Erythroblast (primary cell): ENCODE measurements at places on chromosomes 12 and 14.

DNA sequence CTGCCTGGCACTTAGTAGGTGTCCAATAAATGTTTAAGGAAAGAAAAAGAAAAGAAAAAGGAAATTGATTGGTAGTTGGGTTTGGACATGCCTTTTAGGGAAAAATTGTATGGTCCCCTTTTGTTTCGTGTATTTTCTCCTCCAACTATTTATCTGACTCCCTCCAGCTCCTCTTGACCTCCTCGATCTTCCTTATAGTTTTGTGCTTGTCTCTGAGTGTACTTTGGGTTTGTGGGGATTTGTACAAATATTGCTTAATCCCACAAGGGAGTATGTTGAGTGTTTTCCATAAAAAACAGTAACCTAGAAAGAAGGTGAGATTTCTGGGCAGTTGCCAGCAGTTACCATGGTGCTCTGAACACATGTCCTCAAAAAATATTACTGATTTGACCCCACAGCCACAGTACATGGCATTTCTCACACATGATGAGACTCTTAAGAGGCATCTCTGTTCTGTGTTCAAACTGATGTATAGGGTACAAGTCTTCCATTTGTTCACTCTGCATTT is 15.7 kb downstream of the PLEKHG7 start:
- DNase-seq: no peak

DNA sequence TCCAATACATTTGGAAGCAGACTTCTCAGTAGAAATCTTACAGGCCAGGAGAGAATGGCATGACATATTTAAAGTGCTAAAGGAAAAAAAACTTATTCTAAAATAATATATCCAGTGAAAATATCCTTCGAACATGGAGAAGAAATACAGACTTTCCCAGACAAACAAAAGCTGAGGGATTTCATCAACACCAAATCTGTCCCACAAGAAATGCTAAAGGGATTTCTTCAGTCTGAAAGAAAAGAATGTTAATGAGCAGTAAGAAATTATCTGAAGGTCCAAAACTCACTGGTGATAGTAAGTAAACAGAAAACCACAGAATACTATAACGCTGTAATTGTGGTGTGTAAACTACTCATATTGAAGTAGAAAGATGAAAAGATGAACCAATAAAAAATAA is 103.9 kb downstream of the INSM2 start:
- no peak for DNase-seq

DNA sequence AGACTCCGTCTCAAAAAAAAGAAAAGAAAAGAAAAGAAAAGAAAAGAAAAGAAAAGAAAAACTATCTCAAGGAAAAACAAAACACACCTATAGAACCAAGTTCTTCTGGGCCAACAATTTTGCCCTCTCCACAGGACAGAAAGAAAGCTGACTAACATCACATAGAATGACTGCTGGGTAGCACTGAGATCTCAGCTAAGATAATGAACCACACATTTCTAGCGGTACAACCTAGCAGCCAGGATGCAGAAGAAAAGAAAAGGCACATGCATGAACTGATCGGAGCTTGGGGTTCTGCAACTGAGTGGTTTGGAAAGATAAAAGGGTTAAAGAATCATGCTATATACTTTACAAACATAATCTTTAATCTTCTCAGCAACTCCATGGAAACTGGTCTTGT is 19.5 kb downstream of the TMED10 start:
- DNase-seq: no peak

- no peak for DNase-seq
These were observed 48.1 kb downstream of the KCNK13 start for GRCh38 chr14:90109858-90110257.

GRCh38 chr12:78293059-78293686 is 462.5 kb downstream of the NAV3 start:
- DNase-seq: no peak

- no peak for DNase-seq
These were observed 39.4 kb downstream of the FAM222A start for GRCh38 chr12:109753054-109753401.

GRCh38 chr12:52767427-52767826 is 9.7 kb downstream of the KRT76 start:
- no peak for DNase-seq

- no peak for DNase-seq
These were observed 7.3 kb upstream of the TRPV4 start for GRCh38 chr12:109840305-109841074.

DNA sequence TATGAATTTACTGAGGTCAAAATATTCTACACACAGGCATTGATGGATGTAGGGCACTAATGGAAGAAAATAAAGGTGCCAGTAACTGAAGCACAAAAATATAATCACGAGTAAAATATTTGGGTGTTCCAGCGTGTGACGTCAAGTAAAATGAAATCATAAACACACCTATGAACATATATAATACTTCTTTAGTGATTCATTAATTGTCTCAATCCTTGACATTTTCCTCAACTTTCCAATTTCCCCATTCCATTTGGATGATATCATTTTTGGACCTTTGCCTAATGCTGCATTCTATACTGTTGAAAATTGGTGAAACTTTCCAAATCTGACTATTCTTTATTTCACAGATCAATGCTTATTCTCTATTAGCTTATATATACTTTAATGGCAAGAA is 649.3 kb downstream of the GALC start:
- DNase-seq: no peak

GRCh38 chr14:59483363-59483762 is 845 bp downstream of the L3HYPDH start:
- peak; percentile 53 for DNase-seq

- no peak for DNase-seq
These were observed 26.9 kb downstream of the GSTZ1 start for GRCh38 chr14:77347751-77348150.

DNA sequence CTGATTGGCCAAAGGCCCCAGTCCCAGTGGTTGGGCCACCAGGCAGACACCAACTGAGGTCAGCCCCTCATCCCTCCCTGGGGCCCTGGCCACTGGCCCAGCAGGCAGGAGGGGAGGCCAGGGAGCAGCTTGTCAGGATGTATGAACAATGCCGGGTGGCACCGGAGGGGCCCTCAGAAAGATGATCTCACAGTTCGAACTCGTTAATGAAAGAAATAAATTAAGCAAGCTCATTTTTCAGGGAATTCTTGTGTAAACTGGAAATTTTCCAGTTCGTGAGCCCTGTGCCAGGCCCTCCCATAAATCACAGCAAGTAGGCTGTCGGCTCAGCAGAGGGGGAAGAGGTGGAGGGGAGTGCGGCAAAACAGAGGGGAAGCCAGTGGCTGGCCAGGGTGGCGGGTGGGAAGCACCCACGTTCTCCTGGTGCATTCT is 177.0 kb upstream of the VASH1 start:
- no peak for DNase-seq

DNA sequence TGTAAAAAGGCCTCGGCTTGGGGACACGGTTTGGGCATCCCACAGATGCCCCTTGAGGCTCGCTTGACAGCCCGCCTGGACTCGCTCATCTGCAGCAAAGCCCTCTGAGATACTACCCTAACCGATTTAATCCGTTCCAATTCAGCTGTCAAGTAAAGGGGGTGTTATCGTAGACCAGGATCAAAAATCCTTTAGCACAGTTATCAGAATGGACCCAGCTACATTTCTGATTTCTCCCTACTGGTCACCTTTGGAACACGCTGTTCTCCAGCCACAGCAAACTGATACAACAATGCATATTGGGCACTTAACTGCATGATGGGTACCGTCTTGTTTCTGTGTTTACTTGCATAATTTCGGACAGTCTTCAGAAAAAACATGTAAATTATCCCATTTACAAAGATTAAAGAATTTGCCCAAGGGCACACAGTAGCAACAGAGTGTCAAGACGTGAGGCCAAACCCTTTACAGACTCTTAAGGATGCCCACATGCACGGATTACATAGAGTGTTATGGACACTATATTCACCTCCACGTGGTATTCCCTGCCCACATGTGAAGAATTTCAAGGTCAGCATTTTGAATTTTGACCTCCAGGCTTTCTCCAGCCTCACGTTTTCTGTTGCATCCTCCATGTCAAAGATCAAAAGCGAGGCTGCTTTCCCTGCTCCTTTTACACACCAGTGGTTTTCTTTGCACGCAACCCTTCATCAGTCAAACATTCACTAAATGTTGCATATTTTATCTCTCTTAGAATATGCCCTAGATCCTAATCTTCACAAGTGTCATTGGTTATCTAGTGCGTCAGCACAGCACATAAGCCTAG is 3.2 kb upstream of the DUSP6 start:
- DNase-seq: peak; percentile 24

- DNase-seq: no peak
These were observed 45.7 kb downstream of the TAOK3 start for GRCh38 chr12:118326991-118327390.

DNA sequence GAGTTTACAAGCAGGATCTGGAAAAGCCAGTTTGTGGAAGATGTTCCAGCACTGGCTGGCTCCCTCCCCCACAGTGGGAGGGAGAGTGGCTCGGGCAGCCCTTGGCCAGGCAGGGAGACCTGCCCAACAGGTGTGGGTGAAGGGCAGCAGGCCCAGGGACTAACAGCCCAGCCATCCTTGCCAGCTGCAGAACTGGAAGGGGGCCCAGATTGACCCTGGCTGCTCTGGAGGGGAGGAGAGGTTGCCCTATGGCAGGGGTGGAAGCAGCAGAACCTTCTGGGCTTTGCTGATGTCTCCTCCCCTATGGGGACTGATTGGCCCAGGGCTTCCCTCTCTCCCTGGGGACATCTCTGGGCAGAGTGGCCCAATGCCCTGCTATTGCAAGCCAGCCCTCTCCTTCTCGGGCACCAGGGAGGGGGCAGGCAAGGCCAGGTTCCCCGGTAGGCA is 20.5 kb downstream of the IRF2BPL start:
- no peak for DNase-seq

DNA sequence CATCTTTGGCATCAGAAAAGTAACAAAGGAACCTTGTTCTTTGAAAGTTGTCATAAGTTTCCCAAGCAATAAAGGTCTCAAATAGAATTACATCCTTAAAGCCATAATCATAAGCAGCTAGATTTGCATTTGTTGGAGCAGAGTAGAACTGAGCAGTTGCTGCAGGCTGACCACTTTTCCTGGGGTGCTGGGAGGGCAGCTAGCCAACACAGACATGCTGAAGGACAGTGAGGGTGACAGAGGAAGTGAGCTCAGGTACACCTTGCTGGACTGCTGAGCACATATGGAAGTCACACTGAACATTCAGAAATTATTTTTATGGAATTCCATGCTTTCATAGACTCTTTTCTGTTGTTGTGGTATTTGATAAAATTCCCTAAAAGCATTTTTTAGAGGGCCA is 66.2 kb downstream of the MARK3 start:
- no peak for DNase-seq

DNA sequence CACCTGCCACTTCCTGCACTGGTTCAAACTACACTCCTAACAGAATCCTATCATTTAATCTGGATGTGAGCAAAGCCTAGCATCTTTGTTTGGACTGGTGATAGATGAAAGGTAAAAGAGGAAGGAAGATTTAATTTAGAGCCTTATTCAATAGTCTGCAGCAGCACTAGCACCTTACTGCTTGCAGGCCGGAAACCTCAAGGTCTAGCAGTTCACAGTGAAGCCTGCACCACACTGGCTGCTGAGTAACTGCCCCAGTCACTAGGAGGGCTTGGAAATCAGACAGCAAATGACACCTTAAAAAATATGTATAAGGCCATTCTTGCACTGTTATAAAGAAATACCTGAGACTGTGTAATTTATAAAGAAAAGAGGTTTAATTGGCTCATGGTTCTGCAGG is 358.0 kb downstream of the DAD1 start:
- DNase-seq: no peak

- peak; percentile 50 for DNase-seq
These were observed 35.1 kb downstream of the CCDC85C start for GRCh38 chr14:99568567-99569560.

GRCh38 chr12:132178316-132178715 is 34.1 kb downstream of the NOC4L start:
- no peak for DNase-seq

DNA sequence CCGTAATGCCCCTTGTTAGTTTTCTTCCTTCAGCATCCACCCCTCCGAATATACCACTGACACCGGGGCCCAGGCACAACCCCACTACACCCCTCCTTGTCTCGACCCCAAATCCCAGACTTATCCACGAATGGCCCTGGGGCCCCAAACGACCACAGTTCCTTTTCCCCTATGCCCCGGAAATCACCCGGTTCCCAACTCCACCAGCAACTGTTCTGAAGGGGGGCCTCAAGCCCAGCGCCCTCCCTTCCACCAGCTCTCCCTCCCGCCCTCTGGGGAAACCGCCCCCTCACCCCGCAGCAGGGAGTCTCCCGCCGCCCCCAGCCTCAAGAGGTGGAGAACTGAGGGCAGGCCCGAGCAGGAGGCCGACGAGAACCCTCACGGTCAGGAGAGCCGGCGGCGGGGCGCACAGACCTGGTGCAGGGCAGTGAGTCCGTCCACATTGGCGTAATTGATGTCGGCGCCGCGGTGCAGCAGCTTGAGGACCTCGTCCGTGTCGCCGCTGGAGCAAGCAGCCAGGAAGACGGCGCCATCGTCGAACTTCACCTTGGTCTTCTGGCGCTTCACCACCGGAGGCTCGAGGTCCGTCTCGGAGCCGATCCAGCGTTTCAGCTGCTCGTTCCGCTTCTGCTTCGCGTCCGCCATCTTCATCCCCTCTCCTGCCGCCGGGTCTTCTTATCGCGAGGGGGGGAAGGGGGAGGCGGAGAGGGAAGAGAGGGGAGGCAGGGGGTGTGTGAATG is 446 bp downstream of the PPP1R12A start:
- peak; percentile 86 for DNase-seq

GRCh38 chr12:94318181-94318580 is 141.5 kb downstream of the CEP83 start:
- no peak for DNase-seq

DNA sequence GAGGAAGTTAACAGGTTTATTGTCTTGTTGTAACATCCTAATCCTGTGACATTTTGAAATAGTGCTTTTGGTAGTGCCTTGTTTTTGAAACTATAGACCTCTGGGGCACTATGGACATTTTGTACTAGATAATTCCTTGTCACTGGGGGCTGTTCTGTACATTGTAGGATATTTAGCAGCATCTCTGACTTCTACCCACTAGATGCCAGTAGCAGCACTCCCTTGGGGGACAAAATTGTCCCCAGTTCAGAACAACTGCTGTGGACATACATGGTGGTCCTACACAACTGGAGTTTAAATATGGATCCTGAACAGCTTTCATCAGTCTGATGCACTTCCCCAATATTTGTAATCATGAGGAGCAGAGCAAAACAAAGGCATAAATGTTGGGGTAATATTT is 264.7 kb downstream of the RAD51B start:
- peak; percentile 10 for DNase-seq

DNA sequence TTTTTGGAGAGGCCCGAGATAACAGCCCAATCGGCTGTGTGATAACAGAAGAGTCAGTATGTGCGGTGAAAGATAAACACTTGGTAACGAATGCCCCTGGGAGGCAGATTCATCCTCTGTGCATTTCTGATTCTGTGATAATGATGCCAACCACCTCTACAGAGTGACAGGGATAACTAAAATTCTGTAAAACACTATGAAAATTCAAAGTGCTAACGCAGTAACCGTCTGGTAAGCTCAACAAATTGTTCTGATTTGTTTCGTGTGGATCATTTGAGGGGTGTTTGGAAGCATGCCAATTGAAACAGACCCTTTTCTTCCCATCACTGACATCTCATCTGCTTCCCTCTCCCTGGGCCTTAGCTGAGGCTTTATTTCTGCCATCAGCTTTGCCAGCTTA is 76.3 kb downstream of the ESR2 start:
- peak; percentile 51 for DNase-seq
